NCI-H460 (cell line): ENCODE measurements at places on chromosomes 4 and X. TPM values are rescaled to one million over a fixed set of nuclear protein-coding genes. Genes with fewer than 3 reads are reported as not detected.

PCDH19 gene
- 0.05 and 0.06 TPM in 2 replicates for total RNA-seq

SHROOM3 gene
- total RNA-seq: 0.40 and 0.58 TPM in 2 replicates

FRAS1 gene
- 1.7 and 2.2 TPM in 2 replicates for total RNA-seq

HS3ST1 gene
- total RNA-seq: 0.54 and 4.6 TPM in 2 replicates

PNMA5 gene
- total RNA-seq: not detected in 2 replicates

DIPK2B gene
- not detected in 2 replicates for total RNA-seq
